ENCODE measurements at places on chromosomes 2 and 18.

- no peak for DNase-seq
- no peaks in the 10 kb centered on the region for H3K27me3 ChIP-seq
- no peak overlapping the region for H3K27ac ChIP-seq
- no peak overlapping the region for H3K4me3 ChIP-seq
- no peaks in the 10 kb centered on the region for H3K36me3 ChIP-seq
- no peaks in the 10 kb centered on the region for H3K4me1 ChIP-seq
Measured at GRCh38 chr2:150051004-150051403, 436.5 kb downstream of the RND3 start.

DNA sequence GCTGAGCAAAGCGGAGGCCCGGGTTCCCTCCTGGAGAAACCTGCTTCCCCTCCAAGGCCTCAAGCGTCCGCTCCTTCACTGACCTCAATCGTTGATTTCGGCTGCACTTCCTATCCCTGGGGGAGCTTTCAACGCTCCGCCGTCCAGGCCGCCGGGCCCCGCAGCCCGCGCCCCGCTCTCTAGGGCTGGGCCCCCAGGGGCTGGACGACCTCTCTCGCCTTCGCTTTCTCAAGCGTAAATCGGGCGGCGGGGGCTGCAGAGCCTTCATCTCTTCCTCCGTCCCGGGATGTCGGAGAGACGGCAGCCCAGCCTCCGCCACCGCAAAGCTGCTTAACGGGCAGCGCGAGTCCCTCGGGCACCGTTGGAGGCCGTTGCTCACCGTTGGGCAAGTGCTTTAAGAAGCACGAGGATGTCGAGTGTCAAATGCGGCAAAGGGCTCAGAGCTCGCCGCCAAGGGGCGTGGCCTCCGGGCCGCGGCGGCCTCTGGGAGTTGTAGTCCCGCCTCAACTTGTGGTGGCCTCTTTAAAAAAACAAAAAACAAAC lies 8.5 kb downstream of the HES6 start:
- no peaks in the 10 kb centered on the region for H3K27me3 ChIP-seq
- no peaks in the 10 kb centered on the region for H3K36me3 ChIP-seq
- peaks cover 13% of the 10 kb centered on the region for H3K4me1 ChIP-seq
- no peak overlapping the region for H3K27ac ChIP-seq
- no peak overlapping the region for H3K4me3 ChIP-seq
- no peak for DNase-seq

- DNase-seq = no peak
- H3K4me1 ChIP-seq = no peaks in the 10 kb centered on the region
- H3K27ac ChIP-seq = no peak overlapping the region
- peaks cover 24% of the 10 kb centered on the region for H3K36me3 ChIP-seq
- no peaks in the 10 kb centered on the region for H3K27me3 ChIP-seq
Measured at GRCh38 chr2:134943540-134943939, 24.9 kb downstream of the CCNT2 start.

- H3K4me3 ChIP-seq = no peak overlapping the region
- H3K4me1 ChIP-seq = no peaks in the 10 kb centered on the region
- no peak overlapping the region for H3K27ac ChIP-seq
- no peaks in the 10 kb centered on the region for H3K36me3 ChIP-seq
- no peak for DNase-seq
- H3K27me3 ChIP-seq = peaks cover 38% of the 10 kb centered on the region
Measured at GRCh38 chr2:88919087-88919738, 227.7 kb downstream of the RPIA start.

- no peak overlapping the region for H3K27ac ChIP-seq
- no peak overlapping the region for H3K4me3 ChIP-seq
- no peak for DNase-seq
- H3K36me3 ChIP-seq = no peaks in the 10 kb centered on the region
Measured at GRCh38 chr2:205054789-205055188, 509.5 kb downstream of the PARD3B start.

DNA sequence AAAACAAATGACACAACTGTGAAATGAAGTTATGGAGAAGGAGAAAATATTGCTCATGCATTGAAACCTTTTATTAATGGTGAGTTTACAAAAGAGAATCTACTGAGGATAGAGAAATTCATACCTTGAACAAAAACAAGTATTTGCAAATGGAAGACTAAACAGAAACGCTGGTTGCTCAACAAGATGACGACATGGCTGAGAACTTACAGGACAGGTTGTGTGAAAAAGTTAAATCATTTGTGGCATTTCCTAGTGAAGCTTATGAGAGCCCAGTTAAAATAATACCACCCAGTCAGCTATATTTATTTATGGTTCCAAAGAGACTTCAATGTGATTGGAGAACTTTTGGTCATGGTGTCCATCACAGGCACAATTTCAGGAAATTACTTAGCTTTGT lies 148.6 kb upstream of the PKDCC start:
- DNase-seq = no peak
- H3K36me3 ChIP-seq = no peaks in the 10 kb centered on the region
- no peak overlapping the region for H3K4me3 ChIP-seq

Measured in HCT116 (cell line).